ENCODE measurements at places on chromosomes 11 and 22. TPM values are rescaled to one million over a fixed set of nuclear protein-coding genes. Genes with fewer than 3 reads are reported as not detected.

Gene CKAP5
- total RNA-seq: 133 TPM

DNA sequence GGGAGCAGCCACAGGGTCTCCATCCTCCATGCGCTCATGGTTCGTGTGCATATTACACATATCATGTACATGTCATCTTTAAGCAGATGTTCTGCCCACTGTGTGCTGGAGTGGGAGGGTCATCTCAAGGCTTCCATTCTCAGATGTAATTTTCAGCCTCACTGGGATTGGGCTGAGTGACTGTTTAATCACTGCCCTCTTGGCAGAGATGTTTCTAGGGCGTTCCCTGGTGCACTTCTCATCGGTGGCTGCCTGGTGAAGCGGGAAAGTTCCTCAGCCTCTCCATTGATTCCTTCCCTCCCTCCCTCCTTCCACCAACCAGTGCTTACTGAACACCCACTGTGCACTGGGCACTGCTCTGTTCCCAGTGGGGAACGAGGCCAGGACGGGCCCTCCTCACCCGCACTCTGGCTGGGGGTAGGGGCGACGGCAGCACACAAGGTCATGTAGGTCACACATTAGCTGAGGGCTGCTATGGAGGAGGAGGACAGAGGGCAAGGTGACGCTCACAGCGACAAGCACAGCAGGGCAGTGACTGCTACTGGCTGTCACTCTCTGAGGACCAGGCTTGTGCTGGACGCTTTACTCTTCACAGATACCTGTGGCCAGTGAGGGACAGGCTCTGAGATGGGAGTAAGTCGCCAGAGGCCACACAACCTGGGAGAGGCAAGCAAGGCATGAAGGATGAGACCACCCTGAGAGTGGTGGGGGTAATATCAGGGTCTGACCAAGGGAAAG is 22.9 kb downstream of the GNAZ start:
- H3K27me3 ChIP-seq: no peaks in the 10 kb centered on the region
- H3K4me3 ChIP-seq: no peak overlapping the region
- H3K27ac ChIP-seq: no peak overlapping the region
- H3K36me3 ChIP-seq: no peaks in the 10 kb centered on the region
- no peaks in the 10 kb centered on the region for H3K4me1 ChIP-seq

Gene CCDC116
- 0.51 TPM for total RNA-seq

GRCh38 chr11:7574491-7575130 is 60.8 kb downstream of the PPFIBP2 start:
- peaks cover 52% of the 10 kb centered on the region for H3K27me3 ChIP-seq
- peaks cover 27% of the 10 kb centered on the region for H3K4me1 ChIP-seq
- DNase-seq: no peak
- no peaks in the 10 kb centered on the region for H3K36me3 ChIP-seq
- H3K4me3 ChIP-seq: no peak overlapping the region

GRCh38 chr11:119832202-119832935 is 103.4 kb upstream of the NECTIN1 start:
- H3K27ac ChIP-seq: no peak overlapping the region
- H3K36me3 ChIP-seq: no peaks in the 10 kb centered on the region

Gene MN1
- 0.23 TPM for total RNA-seq

DNA sequence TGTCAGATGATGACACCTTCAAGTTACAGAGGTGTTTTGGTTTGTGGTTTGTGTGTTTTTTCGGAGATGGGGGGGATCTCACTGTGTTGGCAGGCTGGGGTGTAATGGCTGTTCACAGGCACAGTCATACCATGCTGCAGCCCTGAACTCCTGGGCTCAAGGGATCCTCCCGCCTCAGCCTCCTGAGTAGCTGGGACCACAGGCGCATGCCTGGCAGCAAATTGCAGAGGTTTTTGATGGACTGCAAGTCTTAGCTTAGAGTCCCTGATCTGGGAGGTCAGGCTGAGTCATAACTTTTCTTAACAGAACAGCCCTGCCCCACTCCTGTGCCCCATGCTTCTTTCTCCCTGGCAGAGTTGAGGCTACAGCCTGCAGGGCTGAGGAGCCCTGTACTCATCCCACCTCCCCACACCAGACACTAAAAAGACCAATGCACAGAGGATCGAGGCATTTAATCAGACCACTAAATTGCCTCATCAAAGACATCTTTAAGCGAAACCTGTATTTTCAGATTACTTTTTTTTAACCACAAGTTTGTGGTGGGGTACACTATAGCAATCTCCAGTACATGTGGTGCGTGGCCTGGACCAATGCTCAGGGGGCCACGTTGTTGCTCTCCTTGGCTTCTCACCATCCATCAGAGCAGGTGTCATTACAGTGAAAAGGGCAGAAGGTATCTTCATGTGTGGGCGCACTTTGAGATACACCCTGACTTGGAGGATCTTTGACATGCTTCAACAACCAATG is 17.1 kb upstream of the ADORA2A start:
- H3K4me3 ChIP-seq: no peak overlapping the region
- H3K27ac ChIP-seq: peak overlapping the region; percentile 7
- peaks cover 4% of the 10 kb centered on the region for H3K36me3 ChIP-seq
- no peaks in the 10 kb centered on the region for H3K27me3 ChIP-seq

DNA sequence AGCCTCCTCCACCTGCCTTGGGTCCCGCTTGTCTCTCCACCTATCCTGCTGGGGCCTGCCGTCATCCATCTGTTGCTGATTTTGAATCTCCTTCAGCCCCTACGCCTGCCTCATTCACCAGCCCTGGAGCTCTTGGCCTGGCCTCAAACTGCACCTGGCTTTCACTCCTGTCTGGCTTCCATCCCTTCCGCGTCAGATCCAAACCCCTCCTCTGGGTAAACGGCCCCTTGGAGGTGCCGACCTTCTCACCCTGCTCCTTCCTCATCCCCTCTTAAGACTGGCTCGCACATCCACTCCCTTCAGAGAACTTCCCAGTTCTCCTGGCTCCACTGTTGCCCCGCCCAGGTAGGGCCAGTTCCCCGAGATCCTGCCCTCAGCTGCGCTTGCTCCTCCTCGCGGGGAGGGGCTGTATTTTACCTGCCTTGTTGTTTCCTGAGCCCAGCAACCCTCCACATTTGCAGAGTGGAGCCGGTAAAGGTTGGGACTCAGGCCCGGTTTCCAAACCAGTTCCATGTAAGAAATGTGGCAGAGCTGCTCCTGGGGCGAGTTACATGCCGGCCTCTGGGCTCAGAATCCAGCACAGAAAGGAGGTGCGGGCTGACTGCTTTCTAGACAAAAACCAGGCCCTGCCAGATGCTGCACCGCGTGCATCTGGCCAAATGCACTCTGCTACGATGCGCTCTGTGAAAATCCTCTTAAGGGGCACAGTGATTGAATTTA is 13.9 kb upstream of the SHANK2 start:
- no peaks in the 10 kb centered on the region for H3K4me1 ChIP-seq
- no peak overlapping the region for H3K4me3 ChIP-seq

DNA sequence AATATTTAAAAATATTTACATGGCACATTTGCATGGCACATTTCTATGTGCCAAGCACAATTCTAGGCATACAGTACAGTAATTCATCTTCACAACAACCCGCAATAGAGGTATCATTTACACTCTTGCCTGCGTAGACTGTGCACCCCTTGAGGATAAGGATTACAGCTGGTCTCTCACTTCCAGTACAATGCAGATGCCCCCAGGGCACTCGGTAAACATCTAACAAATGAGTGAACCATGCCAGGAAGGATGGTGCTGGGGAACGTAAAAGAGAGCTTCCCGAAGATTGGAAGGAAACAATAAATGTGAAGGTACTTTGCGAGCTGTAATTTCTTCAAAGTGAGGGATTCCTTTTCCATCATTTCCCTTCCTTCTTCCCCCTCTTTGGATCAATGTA is 1.3 kb downstream of the PRPF19 start:
- no peak for DNase-seq
- peak overlapping the region; percentile 91 for H3K4me3 ChIP-seq
- peaks cover 5% of the 10 kb centered on the region for H3K27me3 ChIP-seq
- H3K36me3 ChIP-seq: peaks cover 38% of the 10 kb centered on the region
- peaks cover 29% of the 10 kb centered on the region for H3K4me1 ChIP-seq
- H3K27ac ChIP-seq: peak overlapping the region; percentile 92

Gene SLC43A3
- 255 TPM for total RNA-seq

Gene PRR5L
- total RNA-seq: 52.3 TPM

- H3K27me3 ChIP-seq: no peaks in the 10 kb centered on the region
- no peak overlapping the region for H3K4me3 ChIP-seq
- H3K36me3 ChIP-seq: no peaks in the 10 kb centered on the region
- no peak for DNase-seq
- no peak overlapping the region for H3K27ac ChIP-seq
Measured at GRCh38 chr11:97854357-97854756, 1166.4 kb upstream of the CNTN5 start.

Gene ATP6V1E1
- total RNA-seq: 109 TPM

DNA sequence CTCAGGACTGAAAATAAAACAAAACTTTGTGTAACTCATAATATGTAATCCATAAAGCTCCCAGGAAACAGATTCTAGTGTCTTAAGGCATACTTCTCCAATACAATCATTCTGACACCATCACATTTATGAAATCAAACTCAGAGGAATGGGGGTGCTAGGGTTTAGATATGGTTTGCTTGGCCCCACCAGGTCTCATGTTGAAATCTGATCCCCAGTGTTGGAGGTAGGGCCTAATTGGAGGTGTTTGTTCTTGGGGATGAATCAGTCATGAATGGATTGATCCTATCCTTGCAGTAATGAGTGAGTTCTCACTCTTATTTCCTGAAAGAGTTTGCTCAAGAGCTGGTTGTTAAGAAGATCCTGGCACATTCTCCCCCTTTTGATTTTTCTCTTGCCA is 380.9 kb downstream of the ETS1 start:
- no peaks in the 10 kb centered on the region for H3K36me3 ChIP-seq
- no peak overlapping the region for H3K4me3 ChIP-seq
- H3K27ac ChIP-seq: no peak overlapping the region
- DNase-seq: no peak

DNA sequence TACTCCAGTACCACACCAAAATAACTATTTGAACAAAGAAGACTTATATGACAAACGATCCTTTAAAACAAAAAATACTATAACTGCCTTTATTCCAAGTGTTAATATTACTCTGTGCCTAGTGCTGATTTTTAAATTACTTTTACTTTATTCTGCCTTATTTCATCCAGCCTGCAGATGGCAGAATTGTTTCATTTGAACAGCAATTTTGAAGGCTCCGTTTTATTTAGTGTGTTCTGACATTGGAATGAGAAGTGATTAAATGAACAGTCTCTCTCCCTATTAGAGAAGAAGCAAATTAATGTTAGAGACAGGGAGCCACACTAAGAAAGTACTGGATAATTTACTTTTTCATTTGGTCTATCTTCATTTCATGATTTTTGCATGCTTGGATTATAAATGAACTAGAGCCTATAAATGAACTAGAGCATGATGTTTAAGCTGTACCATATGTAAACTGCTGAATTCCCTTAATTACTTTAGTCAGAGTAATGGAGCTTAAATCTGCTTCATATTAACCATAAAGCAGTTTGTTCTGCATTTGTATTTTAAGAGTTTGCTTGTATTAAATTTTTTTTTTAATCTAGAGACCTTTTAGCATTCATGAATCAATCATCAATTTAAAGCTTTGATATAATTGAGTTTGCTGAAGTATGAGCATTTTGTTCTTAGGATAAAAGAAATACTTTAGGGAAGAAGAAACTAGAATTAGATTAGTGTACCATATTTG is 9.8 kb downstream of the PDHX start:
- H3K4me1 ChIP-seq: peaks cover 11% of the 10 kb centered on the region
- DNase-seq: peak; percentile 77
- peaks cover 3% of the 10 kb centered on the region for H3K36me3 ChIP-seq
- H3K27me3 ChIP-seq: no peaks in the 10 kb centered on the region

- no peak overlapping the region for H3K4me3 ChIP-seq
- no peaks in the 10 kb centered on the region for H3K36me3 ChIP-seq
- DNase-seq: no peak
- H3K27me3 ChIP-seq: peaks cover 13% of the 10 kb centered on the region
- H3K27ac ChIP-seq: no peak overlapping the region
- peaks cover 15% of the 10 kb centered on the region for H3K4me1 ChIP-seq
Measured at GRCh38 chr11:76577226-76577920, 93.2 kb downstream of the LRRC32 start.

DNA sequence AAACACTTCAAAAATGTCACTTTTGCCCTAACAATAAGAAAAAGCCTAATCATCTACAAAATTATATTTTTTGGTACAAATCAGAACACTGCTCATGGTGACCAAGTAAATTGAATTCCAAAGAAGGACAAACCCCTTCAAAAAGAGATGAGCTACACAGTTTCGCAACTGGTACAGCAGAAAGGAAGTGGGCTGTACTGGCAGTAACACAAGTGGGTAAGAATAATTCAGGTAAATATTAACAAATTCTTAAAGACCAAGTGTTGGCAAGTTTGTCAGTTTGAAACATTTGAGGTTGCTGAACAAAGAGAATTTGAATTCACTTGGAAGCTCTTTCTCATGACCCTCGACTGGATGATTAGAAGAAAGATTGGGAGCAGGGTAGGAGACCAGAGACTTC is 35.5 kb downstream of the MSANTD4 start:
- no peak for DNase-seq
- H3K4me1 ChIP-seq: no peaks in the 10 kb centered on the region
- H3K36me3 ChIP-seq: no peaks in the 10 kb centered on the region
- H3K4me3 ChIP-seq: no peak overlapping the region
- no peak overlapping the region for H3K27ac ChIP-seq

- no peak overlapping the region for H3K27ac ChIP-seq
- H3K4me3 ChIP-seq: no peak overlapping the region
- H3K4me1 ChIP-seq: peaks cover 5% of the 10 kb centered on the region
- no peaks in the 10 kb centered on the region for H3K27me3 ChIP-seq
Measured at GRCh38 chr11:87063982-87064381, 26.2 kb downstream of the TMEM135 start.

DNA sequence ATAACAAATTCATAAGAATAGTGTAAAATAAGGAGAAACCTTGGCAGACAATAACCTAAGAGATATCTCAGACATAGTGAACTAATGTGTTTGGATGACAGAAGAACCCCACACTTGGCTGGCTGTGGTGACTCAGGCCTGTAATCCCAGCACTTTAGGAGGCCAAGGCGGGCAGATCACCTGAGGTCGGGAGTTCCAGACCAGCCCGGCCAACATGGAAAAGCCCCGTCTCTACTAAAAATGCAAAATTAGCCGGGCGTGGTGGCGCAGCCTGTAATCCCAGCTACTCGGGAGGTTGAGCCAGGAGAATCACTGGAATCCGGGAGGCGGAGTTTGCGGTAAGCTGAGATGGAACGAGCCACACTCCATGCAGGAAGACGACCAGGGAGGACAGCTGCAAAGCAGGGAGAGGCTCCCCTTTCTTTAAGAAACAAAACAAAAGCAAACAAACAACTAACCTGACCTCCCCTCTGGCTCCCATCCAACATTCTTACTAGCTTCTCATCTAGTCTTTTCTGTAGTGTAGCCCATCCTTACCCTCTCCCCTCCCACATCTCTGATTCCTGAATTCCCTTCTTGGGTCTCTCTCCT is 84.2 kb downstream of the ZNF280B start:
- H3K36me3 ChIP-seq: no peaks in the 10 kb centered on the region
- H3K27me3 ChIP-seq: peaks cover 23% of the 10 kb centered on the region
- H3K4me1 ChIP-seq: no peaks in the 10 kb centered on the region
- no peak for DNase-seq
- H3K27ac ChIP-seq: no peak overlapping the region
- H3K4me3 ChIP-seq: no peak overlapping the region

- no peak for DNase-seq
- no peaks in the 10 kb centered on the region for H3K27me3 ChIP-seq
- peaks cover 4% of the 10 kb centered on the region for H3K4me1 ChIP-seq
Measured at GRCh38 chr11:78446210-78446609, 28.6 kb upstream of the GAB2 start.

Gene FGF3
- total RNA-seq: not detected

Data from activated CD4-positive, alpha-beta T cell treated with anti-CD3 and anti-CD28 coated beads, Interleukin-2, amount 10 ng/mL, durations not matched to agents 24 days and 14 days (primary cell).